ENCODE measurements at places on chromosomes 5 and 9.

GRCh38 chr5:61272688-61273087, 59.4 kb upstream of the ZSWIM6 start:
- no peak for DNase-seq

DNA sequence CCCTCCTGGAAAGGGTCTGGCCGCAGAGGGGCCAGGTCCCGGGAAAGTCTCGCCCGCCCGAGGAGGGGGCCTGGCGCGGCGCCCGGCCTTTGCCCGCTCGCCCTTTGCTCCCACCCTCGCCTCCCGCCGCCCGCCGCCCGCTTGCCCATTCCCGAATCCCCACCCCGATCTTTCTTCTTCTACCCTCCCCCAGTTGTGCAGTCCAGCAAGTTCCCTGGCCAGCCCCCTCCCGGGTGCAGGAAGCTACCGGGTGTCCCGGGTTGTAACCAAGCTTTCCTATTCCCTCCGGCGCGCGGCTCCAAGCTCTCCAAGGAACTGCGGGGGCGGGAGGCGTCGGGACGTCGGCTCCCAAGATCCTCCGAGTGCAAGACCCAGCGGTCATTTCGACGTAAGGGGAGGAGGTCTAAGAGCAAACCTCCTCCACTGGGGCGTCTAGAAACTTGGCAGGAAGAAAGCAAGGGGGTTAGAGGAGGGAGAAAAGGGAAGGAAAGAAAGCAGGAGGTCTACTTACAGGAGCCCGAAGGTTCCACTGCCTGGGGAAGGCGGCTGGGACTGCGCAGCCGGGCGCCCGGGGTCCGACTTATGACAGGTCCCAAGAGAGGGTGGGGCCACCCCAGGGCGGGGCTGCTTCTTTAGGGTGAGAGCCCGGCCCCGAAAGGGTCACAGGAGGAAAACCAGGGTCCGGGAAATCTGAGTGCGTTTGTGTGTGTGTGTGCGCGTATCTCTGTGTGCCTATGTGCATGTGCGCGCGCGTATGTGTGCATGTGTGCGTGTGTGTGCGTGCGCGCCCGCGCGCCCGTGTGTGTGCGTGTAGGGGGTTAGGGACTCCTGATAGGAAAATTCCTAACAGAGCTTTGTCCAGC, at the start of gene PTGR1:
TSS of gene PTGR1 (minus strand) at position 556 of the 863 bp plus-strand sequence. CDS start 2,225 bp downstream, outside the sequence.
- peak; percentile 58 for DNase-seq

DNA sequence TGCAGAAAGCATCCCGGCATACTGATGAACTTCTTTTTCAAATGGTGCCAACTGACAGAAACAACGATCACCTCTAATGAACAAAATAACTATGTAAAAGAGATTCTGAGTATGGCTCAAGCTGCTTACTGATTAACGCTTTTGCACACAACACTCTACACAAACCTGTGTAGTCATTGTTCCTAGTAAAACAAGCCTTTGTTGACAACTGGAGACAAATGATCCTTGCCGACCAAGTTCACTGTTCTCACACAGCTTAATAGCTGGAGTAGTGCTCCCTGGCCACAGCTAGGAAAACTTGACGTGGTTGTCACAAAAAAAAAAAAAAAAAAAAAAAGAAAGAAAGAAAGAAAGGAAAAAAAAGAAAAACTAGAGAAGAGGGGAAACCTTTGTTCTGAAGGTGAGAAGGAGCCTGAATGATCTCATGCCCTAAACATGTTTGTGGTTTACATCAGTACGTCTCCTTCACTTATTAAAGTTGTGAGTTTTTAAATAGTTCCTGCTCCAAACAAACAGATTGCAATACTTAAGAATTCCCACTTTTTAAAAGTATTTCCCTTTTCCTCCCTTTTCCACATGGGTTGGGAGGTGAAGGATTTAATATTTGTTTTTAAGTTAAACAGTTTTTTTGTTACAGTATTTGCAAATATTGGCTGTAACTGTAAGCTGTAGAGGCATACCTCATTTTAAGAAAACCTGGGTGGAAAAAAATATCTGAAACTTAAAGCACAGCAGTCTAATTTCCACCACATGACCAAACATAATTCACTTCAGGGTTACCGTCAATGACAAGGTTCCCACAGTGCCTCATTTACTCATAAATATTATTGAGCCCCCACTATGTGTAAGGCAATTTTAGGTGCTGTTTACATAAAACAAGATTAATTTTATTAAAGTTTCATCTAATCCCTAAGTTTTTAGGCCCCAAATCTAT, 63.7 kb downstream of the GLIS3 start:
- no peak for DNase-seq

- DNase-seq, result no peak
Observed at GRCh38 chr5:145718956-145719355, 116.2 kb downstream of the PRELID2 start.

- no peak for DNase-seq
Observed at GRCh38 chr9:90825586-90825985, 24.0 kb downstream of the SYK start.

DNA sequence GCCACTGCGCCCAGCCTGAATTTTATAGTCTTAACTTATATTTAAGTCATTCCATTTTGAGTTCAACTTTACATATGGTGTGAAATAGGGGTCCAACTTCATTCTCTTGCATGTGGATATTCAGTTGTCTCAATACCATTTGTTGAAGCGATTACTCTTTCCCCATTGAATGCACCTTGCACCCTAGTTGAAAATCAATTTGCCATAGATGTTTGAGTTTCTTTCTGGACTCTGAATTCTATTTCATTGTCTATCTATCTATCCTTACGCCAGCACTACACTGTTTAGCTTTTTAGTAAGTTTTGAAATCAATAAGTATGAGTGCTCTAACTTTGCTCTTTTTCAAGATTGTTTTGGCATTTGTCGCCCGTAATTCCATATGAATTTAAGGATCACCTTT, 49.8 kb downstream of the TMOD1 start:
- DNase-seq, result no peak

DNA sequence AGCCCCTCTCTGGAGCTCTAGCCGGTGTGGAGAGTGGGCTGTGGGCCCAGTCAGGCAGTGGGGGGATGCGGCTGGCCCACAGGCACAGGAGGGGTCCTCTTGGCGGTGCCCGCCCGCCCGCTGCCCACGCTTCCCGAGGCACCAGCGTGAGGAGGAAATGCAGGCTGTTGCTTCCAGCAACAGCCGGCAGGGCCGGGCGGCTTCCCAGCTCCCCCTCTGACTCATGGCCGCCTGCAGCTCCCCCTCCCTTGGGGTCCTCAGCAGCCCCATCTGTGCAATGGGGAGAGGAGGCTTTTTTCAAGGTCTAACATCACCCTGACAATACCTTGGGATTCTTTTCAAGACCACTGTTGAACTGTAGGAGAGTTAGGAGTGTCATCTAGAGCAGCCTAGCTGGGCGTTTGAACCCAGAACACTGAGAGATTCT, 10.4 kb downstream of the CXXC5 start:
- no peak for DNase-seq

DNA sequence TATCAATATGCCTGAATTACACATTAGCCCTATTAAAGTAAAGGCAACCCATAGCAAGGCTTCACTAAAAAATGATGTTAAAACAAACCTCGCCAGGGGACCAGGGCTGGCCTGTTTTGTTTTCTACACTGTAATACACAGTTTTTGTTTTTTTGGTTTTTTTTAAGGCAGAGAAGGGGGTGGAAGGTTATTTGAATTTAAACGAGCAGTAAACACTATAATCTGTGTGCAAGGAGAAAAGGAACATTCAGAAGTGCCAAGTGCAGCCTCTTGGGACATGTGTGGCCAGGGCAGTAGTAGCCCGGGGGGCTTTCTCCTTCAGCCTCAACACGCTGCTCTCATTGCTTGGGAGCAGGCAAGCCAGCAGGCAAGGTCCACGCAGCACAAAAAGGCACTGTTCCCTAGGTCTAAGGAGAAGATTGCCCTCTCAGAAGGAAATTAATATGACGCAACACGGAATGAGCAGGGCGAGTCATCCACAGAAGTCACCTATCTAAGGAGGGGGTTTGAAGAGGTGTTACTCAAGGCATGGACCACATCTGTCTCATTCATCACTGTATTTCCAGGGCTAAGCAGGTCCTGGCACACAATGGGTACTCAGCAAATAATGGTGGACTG, 16.2 kb downstream of the SIL1 start:
- no peak for DNase-seq

DNA sequence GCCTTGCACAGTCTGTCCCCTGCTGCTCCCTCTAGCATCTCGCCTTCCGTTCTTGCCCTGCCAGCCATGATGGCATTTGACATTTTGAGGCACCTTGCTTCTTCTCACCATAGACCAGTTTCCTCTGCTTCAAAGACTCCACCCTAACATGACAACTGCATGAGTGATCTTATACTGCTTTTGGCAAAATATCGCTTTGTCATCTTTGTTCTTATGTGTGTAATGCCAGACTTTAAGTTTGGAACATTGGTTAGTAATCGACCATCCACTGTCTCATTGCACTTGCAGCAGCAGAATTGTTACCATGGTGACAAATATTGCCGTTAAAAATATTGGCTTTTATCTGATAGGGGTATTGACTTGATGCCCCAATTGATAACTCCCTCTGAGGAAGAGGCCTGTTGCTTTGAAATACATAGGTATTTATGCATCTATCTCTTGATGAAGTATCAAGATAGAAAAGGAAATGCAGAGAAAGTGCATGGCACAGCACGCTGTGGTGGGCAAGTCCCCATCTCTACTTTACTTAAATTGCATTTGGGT, 6.8 kb downstream of the GARIN3 start:
- DNase-seq, result no peak

DNA sequence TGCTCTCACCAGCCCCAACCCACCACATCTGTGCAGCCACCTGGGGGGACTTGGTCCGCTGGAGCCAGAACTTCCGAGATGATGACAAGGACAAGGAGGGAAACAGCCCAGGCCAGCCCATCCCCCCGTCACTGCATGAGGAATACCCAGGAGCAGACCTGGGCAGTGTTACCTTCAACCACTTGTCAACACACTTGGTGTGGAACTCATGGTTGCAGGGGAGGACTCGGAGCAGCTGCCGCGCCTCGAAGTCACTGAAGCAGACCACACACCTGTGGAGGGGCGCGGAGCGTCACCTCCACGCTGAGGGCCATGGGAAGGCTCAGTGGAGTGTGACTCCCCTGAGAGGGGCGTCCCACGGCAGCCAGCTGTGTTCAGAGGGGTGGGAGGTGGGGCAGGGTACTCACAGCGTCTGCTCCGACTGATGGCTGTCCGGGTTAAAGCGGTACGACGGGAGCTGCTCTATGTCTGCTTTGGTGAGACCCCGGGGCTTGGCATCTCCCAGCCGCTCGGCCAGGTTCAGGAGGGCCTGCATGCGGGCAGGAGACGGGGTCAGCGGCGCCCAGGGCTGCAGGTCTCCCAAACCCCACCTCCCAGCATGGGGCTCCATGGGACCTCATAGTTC, 8.0 kb downstream of the RNF44 start:
- DNase-seq, result no peak

- DNase-seq, result no peak
Observed at GRCh38 chr9:113416149-113416721, 5.7 kb downstream of the C9orf43 start.

DNA sequence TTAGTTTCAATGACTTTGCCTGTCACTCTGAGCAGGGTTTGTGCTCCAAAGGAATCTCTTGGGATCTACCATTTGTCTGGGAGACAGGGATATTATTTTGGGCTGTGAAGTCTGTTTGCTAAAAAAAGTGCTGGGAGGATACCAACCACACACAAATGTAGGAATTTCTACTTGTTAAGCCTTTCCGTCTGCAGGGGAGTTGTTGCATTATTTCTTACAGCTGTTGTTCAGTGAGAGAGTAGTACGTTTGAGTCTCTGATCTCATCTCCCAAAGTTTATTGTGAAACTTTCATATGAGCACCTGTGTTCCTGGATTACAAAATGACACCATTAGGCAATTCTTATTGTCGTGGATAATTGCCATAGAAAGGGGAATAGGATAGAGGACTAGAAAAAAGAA, 78.3 kb upstream of the SEMA6A start:
- no peak for DNase-seq

DNA sequence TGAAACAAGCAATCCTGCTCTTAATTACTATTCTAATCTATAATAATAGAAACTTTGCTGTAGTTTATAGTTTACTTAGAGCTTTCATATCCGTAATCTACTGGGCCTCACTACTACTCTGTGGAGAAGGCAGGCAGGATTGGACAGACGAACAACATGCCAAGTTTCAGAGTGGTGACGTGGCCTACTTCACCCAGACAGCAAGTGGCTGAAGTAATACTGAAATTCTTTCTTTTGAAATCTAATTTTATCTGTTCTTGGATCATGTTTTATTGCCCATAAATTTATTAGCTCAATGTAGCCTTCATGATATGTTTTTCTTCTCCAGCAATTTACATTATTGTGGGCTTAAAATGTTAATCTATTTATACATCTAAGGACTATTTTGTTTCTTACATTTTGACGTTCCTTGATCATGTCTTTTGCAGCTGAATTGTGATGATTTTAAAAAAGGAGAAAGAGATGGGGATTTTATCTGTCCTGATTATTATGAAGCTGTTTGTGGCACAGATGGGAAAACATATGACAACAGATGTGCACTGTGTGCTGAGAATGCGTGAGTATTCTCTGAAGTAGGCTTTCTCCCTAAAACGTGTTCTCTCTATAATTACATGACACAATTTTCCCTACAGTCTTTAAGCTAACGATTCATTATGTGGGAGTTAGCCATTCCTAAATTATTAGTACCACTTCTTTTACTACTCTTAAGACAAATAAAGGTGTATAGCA, 22.4 kb downstream of the SPINK5 start:
- DNase-seq, result no peak

DNA sequence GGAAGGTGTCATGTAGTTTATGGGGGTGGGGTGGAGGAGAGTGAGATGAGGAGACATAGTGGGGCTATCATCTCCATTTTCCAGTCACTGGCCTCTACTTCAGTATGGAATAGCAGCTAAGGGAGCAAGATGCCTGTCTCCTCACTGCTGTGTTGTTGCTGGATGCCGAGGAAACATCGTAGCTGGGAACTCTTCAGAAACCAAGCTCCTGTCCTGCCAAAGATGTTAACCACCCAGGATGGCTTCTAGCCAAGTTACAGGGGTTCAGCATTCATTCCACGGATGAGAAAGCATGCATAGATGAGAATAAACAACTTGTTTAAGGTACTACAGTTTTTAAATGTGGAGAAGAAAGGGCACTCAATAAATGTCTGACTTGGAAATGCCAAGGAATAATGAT, 226.5 kb downstream of the ASTN2 start:
- no peak for DNase-seq

DNA sequence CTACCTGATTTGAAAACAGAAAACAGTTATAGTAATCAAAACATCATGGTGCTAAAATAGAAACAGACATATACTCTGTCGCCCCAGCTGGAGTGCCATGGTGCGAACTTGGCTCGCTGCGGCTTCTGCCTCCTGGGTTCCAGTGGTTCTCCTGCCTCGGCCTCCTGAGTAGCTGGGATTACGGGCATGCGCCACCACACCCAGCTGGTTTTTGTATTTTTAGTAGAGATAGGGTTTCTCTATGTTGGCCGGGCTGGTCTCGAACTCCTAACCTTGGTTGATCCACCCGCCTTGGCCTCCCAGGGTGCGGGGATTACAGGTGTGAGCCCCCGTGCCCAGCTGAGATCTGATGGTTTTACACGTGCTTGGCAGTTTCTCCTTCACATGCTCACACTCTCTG, 495.9 kb downstream of the ANXA1 start:
- no peak for DNase-seq

DNA sequence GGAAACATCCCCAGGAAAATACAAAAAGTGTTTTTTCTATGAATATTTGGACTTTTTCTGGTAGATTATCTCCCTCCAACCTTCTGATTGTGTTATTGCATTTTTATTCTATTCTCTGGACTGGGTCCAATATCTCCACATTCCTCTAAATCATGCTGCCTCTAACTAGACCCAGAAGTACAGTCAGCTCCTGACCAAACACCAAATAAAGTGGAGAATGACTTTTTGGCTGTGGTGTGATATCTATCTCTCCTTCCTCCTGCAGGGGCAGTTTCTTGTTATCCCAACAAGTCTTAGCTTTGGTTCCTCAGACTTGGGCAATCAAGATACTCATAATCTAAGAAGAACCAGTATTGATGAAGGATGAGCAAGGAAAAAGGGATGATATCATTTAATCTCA, 3.2 kb upstream of the RAI14 start:
- DNase-seq, result no peak
